Breast epithelium (tissue), 4 donors: ENCODE measurements at places on chromosomes 11 and 22. TPM values are rescaled to one million over a fixed set of nuclear protein-coding genes. Genes with fewer than 3 reads are reported as not detected.

DCHS1 gene
- 18.0 TPM for total RNA-seq

- H3K4me3 ChIP-seq: no peak overlapping the region
- no peaks in the 10 kb centered on the region for H3K27me3 ChIP-seq
- DNase-seq: no peak
- H3K4me1 ChIP-seq: no peaks in the 10 kb centered on the region
Observed at GRCh38 chr11:40274017-40274416, 1185.4 kb downstream of the LRRC4C start.

- H3K36me3 ChIP-seq: no peaks in the 10 kb centered on the region
- H3K27me3 ChIP-seq: no peaks in the 10 kb centered on the region
- H3K4me1 ChIP-seq: no peaks in the 10 kb centered on the region
- no peak for DNase-seq
- H3K4me3 ChIP-seq: no peak overlapping the region
Observed at GRCh38 chr22:19244600-19245352, 46.7 kb downstream of the CLTCL1 start.

DNA sequence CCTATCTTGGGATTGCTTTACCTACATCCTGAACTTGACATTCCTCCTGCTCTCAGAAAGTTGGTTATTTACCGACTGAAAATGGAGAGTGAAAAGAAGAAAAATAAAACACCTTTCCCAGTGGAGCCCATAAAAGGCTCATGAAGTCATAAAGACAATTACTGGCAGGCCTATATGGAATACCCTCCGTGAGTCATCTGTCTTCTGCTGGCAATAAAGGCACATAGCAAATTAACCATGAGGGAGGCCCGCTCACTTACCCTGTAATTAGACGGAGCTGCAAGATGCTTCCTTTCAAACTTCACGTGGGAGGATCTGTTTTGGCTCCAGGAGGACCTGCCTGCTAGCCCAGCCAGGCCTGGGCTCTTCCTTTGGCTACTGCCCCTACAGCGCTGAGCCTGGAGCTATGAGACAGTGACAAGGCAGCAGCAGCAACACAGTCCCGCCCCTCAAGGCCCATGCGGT, 540.4 kb downstream of the BUD13 start:
- H3K36me3 ChIP-seq: no peaks in the 10 kb centered on the region
- H3K4me1 ChIP-seq: no peaks in the 10 kb centered on the region
- DNase-seq: no peak
- H3K27ac ChIP-seq: no peak overlapping the region

GTSE1 gene
- 0.48 TPM for total RNA-seq

SLC1A2 gene
- 10.5 TPM for total RNA-seq

DDI1 gene
- not detected for total RNA-seq

DNA sequence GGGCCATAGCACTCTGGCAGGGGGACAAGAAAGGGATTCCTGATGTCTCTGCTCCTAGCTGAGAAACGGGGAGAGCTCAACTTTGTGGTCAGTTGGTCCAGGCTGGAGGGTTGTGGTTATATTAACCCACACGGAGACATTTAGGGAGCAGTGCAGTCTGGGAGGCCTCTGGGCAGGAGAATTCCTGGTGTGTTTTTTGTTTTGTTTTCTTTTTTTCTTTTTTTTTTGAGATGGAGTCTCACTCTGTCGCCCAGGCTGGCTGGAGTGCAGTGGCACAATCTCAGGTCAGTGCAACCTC, 88.0 kb upstream of the SHISAL1 start:
- no peaks in the 10 kb centered on the region for H3K4me1 ChIP-seq
- H3K4me3 ChIP-seq: no peak overlapping the region
- H3K27me3 ChIP-seq: no peaks in the 10 kb centered on the region

COA4 gene
- 74.2 TPM for total RNA-seq

- peak overlapping the region; percentile 92 for H3K4me3 ChIP-seq
- H3K27me3 ChIP-seq: no peaks in the 10 kb centered on the region
- H3K4me1 ChIP-seq: no peaks in the 10 kb centered on the region
- no peaks in the 10 kb centered on the region for H3K36me3 ChIP-seq
- peak overlapping the region; percentile 99 for H3K27ac ChIP-seq
Observed at GRCh38 chr11:18322818-18323570, 627 bp downstream of the GTF2H1 start.

- H3K27me3 ChIP-seq: no peaks in the 10 kb centered on the region
- H3K4me1 ChIP-seq: no peaks in the 10 kb centered on the region
- no peak overlapping the region for H3K4me3 ChIP-seq
- DNase-seq: no peak
Observed at GRCh38 chr11:84137505-84137904, 851.3 kb upstream of the CCDC90B start.

- H3K4me1 ChIP-seq: peaks cover 7% of the 10 kb centered on the region
- peak overlapping the region; percentile 96 for H3K27ac ChIP-seq
- DNase-seq: no peak
- H3K36me3 ChIP-seq: no peaks in the 10 kb centered on the region
Observed at GRCh38 chr11:119727523-119728151, 1.4 kb downstream of the NECTIN1 start.
